CD4-positive, alpha-beta T cell treated with Interleukin-15 for 4 hours (primary cell): ENCODE measurements at places on chromosomes 2 and 18.

- DNase-seq: no peak
These were observed 83.7 kb downstream of the SDC1 start for GRCh38 chr2:20141056-20141762.

GRCh38 chr2:225002656-225003045 is 39.6 kb downstream of the DOCK10 start:
- DNase-seq: peak; percentile 38

- DNase-seq: no peak
These were observed 259.2 kb downstream of the IKZF2 start for GRCh38 chr2:212892193-212892592.

DNA sequence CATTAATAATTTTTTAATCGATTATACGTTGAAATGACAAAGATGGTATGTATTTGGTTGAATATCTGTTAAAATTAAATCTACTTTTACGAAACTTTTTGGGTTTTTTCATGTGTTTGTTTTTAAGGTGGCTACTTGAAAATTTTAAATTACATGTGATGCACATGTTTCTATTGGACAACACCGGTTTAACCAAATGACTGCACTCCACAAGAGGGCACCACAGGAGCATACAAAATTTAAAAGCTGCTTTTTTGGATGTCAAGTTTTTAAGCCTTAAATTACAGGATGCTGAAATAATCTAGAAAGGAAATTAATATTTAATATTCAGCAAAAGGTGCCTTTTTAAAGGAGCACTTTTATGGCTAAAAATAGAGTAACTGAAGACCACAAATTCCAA is 98.7 kb downstream of the ACVR1 start:
- DNase-seq: peak; percentile 45

- DNase-seq: no peak
These were observed 112.5 kb downstream of the MAP3K20 start for GRCh38 chr2:173187941-173188788.

- no peak for DNase-seq
These were observed 198.9 kb downstream of the BCL2 start for GRCh38 chr18:63120620-63121019.

DNA sequence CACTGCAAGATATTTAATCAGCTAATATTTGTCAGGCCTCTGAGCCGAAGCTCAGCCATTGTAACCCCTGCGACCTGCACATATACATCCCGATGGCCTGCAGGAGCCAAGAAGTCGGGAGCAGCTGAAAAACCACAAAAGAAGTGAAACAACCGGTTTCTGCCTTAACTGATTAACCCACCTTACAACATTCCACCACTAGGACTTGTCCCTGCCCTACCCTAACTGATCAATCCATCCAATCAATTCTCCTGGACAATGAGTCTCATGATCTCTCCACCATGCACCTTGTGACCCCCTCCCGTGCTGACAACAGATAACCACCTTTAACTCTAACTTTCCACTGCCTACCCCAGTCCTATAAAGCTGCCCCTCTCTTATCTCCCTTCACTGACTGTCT is 945.4 kb upstream of the GYPC start:
- no peak for DNase-seq

GRCh38 chr2:23320058-23320457 is 64.9 kb upstream of the KLHL29 start:
- no peak for DNase-seq

GRCh38 chr2:74076074-74076470 is 71.6 kb downstream of the BOLA3 start:
- DNase-seq: no peak

GRCh38 chr2:143347271-143347695 is 218.1 kb downstream of the ARHGAP15 start:
- DNase-seq: no peak

DNA sequence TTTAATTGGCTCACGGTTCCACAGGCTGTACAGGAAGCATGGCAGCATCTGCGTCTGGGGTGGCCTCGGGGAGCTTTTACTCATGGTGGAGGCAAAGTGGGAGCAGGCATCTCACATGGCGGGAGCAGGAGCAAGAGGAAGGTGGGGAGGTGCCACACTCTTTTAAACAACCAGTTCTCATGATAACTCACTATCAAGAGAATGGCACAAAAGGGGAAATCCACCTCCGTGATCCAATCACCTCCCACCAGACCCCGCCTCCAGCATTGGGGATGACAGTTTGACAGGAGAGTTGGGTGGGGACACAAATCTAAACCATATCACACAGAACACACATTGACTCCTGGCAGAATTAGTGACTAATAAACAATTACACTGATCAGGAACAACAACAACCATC is 68.6 kb upstream of the ACKR3 start:
- DNase-seq: no peak

- no peak for DNase-seq
These were observed 117.1 kb upstream of the DTNA start for GRCh38 chr18:34592961-34593382.

DNA sequence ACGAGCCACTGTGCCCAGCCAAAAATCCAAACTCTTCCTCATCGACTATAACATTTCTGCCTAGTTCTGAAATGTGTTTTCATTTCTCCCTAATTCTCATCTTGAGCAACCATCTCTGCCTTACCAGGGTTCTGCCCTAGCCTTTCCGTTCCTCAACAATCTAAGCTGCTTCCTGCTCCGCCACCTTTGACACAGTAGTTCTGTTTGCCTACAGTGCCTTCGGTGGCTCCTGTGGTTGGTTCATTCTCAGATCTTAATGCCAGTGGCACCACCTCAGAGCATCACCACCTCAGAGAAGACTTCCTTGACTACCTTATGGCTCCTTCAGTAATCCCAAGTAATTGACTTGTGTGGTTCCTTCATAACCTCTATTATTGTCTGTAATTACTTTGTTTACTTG is 3.8 kb downstream of the SOCS6 start:
- no peak for DNase-seq

- no peak for DNase-seq
These were observed 120.9 kb upstream of the TTC39C start for GRCh38 chr18:23893653-23894052.

GRCh38 chr18:55338978-55339650 is 248.9 kb downstream of the TCF4 start:
- DNase-seq: no peak

DNA sequence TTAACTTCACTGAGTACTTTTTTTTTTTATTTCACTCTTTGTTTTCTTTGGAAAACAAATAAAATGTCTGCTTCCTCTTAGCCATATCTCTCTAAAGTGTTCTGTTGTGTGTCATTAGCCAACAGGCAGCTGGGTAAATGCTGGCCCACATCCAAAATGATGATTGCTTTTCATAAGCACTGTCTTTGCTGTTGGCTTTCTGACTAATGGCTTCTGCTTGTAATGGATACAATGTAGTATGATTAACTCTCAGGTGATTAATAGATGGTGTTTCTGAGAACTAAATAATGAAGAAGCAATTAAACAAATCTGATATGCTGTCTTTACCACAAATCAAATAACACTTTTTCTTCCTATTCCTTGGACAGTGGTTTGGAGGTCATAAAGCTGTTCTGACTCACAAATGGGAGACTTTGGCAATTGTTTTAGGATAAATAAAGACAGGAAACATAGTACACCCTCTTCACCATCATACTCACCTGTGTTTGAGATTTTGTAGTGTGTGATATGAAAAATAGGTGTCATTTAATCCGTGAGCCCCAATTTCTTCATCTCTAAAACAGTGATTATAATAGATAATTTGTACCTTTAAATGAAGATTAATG is 888.4 kb downstream of the TSN start:
- DNase-seq: no peak

DNA sequence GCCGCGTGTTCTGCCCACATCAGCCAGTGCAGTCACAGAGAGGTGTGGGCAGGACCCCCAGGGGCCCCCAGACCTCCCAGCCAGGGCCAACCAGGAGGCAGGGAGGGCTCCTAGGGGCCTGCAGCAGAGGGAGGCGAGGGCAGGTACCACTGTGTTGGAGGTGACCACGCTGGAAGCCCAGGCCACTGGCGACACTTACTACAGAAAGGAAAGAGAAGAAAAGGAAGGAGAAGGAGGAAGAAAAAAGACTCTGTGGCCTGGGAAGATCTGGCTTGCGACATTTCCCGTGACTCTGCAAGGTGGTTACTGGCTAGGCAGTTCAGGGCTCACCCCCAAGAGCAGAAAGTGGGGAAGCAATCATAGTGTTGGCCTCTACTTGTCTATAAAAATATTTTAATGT is 98.1 kb upstream of the BCL2L11 start:
- no peak for DNase-seq

GRCh38 chr2:235560345-235560744 is 66.5 kb downstream of the AGAP1 start:
- no peak for DNase-seq

DNA sequence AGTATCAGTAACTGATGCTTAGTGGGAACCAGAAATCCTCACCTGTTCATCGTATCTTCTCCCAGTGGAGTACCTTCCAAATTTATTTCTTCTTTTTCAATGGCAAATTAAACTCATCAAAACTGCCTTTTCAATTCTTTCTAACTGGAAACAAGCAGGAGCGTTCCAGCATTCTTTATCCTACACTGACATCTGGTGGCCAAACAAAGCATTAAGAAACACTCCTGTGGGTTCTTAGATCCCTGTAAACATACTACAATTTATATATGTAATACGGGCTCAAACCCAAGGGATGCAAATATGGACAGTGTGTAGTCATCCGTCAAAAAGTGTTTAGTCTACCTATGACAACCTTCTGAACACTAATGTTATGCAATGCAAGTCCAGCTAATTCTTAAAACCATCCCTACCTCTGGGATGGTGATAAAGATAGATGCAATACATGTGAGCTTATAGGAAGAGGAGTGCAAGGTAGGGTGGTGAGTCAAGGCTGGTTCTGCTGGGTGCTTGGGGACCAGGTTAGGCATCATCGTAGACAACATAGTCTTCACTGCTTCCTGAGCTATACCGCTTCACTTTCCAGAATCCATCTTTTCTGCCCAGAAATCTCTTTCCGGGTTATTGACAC is 375.0 kb downstream of the CTNNA2 start:
- DNase-seq: peak; percentile 13

GRCh38 chr2:187842978-187843847 is 289.0 kb upstream of the TFPI start:
- no peak for DNase-seq

DNA sequence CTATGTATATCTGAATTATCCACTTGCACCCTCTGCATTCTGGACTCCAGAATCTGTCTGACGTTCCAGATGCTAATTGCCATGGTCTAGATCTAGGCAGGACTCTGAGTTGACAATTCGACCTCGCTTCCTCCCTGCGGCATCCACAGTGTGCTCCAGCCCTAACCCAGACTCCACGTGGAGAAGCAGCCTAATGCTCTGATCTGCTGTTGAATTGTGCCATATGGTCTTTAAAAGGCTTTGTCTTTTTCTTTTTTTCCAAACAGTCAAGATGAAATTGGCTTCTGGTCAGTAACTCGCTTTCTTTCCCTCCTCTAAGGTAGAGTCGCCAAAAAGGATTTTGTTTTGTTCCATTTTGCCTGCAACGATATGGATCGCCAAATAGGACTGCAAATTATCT is 752.6 kb upstream of the ID2 start:
- DNase-seq: no peak

- peak; percentile 6 for DNase-seq
These were observed 30.1 kb upstream of the ZNF516 start for GRCh38 chr18:76524900-76525698.
